Hepatocyte (in vitro differentiated cells): ENCODE measurements at places on chromosomes 12 and 14. TPM values are rescaled to one million over a fixed set of nuclear protein-coding genes. Genes with fewer than 3 reads are reported as not detected.

DNA sequence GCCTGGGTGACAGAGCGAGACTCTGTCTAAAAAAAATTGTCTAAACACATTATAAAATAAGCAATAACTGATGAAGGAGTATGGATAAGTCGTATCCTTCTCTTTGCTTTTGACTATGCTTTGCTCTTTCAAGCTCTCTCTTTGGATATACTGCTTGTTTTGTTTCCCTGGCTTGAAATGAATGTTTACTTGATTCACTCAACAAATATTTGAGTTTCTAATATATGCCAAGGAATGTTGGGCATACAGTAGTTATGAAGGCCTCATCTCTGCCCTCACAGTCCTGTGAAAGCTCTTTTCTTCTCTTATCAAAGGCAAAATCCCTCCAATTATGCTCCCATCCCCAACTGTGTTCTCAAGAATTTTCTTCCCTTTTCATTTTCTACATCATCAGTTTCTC, 123.5 kb downstream of the PTPRR start:
- no peak overlapping the region for H3K4me3 ChIP-seq
- no peaks in the 10 kb centered on the region for H3K36me3 ChIP-seq
- H3K27me3 ChIP-seq = no peaks in the 10 kb centered on the region
- no peaks in the 10 kb centered on the region for H3K4me1 ChIP-seq

DNA sequence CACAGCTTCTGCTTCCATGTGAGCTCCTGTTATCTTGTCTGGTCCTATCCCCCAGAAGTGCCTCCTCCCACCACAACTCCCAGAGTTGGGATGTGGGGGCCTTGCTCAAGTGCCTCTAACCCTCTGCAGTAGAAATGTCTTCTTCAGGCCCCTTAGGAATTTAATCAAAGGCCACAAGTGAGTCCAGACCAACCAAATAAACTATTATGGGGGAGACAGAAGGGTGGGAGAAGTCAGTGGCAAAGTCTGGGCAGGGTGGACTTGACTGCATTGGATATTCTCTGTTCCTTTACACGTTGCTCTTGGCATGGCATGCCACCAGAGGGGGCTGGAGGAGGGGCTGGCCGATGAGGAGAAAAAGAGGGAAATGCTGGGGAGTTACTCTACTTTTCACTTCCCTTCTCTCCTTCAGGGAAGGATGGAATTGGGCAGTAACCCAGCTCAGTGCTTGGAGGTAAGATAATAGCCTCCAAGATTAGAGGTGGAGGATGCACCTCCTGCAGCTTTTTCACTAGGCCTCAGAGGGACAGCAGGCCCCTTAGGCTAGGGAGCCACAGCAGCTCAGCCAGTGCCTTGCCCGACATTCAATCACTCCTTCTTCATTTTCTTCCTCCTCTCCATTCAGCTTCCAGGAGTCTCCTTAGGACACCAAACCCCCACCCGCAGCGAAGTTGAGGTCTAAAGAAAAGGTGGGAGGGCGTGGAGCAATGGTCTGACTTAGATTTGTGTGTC, 1.2 kb upstream of the AP1G2 start:
- H3K4me1 ChIP-seq = peaks cover 16% of the 10 kb centered on the region
- no peak overlapping the region for H3K4me3 ChIP-seq
- peaks cover 7% of the 10 kb centered on the region for H3K27me3 ChIP-seq
- DNase-seq = no peak
- H3K36me3 ChIP-seq = no peaks in the 10 kb centered on the region
- peak overlapping the region; percentile 92 for H3K27ac ChIP-seq

The DLGAP5 gene
- total RNA-seq = 10.0 and 10.8 TPM in 2 replicates

- peaks cover 24% of the 10 kb centered on the region for H3K4me1 ChIP-seq
- no peaks in the 10 kb centered on the region for H3K27me3 ChIP-seq
- H3K36me3 ChIP-seq = peaks cover 4% of the 10 kb centered on the region
- H3K4me3 ChIP-seq = no peak overlapping the region
Measured at GRCh38 chr14:73723406-73723796, 9.2 kb upstream of the PNMA1 start.

DNA sequence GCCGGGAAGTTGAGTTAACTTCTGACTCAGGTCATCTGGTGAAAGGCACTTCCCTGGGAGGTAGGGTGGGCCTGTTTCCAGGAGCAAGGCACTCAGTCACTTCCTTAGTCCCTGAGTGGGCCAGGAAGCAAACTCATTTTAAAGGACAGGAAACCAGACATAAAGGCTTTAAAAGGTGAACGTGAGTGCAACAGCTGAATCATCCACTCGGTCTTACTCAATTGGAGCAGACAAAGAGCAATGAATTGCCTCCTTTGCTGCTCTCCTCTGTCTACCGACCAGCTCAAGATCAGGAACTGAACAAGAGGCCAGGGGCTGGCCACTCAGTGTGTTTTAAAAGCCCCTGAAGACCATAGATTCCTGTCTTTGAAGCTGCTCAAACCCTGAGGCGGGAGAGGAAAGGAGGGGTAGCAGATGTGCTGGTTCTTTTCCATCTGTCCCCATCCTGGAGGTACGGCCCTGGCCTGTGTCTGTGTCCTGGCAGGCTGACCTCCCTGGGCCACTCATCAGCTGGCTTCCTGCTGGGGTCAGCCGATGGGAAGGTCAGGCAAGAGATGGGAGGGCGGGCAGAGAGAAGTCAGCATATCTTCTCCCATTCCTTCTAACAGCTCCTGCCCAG, 148.9 kb downstream of the PPM1H start:
- no peak overlapping the region for H3K4me3 ChIP-seq
- H3K4me1 ChIP-seq = peaks cover 15% of the 10 kb centered on the region
- peak overlapping the region; percentile 74 for H3K27ac ChIP-seq
- DNase-seq = peak; percentile 58
- H3K27me3 ChIP-seq = no peaks in the 10 kb centered on the region

DNA sequence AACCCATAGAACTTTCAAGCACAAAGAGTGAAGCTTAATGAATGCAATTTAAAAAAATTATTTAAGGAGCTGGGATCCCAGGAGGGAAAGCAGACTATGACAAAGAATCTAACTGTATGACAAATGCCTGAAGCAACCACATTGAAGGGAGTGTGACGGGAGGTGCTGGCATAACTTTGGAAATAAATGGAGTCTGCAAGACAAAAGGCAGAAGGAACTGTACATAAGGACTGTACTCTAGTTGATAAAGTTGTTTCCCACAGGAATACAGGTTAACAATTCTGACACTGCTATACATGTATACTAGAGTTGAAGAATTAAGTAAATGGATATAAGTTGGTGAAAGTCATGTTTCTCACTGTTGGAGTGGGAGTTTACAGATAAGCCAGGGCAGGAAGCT, 41.2 kb upstream of the WSCD2 start:
- H3K4me3 ChIP-seq = no peak overlapping the region
- H3K27me3 ChIP-seq = no peaks in the 10 kb centered on the region
- no peaks in the 10 kb centered on the region for H3K36me3 ChIP-seq
- DNase-seq = no peak

The TMEM117 gene
- 45.4 and 47.1 TPM in 2 replicates for total RNA-seq

- peak overlapping the region; percentile 40 for H3K27ac ChIP-seq
- no peak overlapping the region for H3K4me3 ChIP-seq
- peak; percentile 27 for DNase-seq
- no peaks in the 10 kb centered on the region for H3K36me3 ChIP-seq
- H3K4me1 ChIP-seq = peaks cover 10% of the 10 kb centered on the region
Measured at GRCh38 chr12:4133636-4134447, 139.7 kb upstream of the CCND2 start.

GRCh38 chr12:88870000-88870737, 289.9 kb upstream of the KITLG start:
- DNase-seq = no peak
- no peaks in the 10 kb centered on the region for H3K27me3 ChIP-seq
- H3K36me3 ChIP-seq = no peaks in the 10 kb centered on the region
- H3K4me1 ChIP-seq = no peaks in the 10 kb centered on the region
- H3K4me3 ChIP-seq = no peak overlapping the region

DNA sequence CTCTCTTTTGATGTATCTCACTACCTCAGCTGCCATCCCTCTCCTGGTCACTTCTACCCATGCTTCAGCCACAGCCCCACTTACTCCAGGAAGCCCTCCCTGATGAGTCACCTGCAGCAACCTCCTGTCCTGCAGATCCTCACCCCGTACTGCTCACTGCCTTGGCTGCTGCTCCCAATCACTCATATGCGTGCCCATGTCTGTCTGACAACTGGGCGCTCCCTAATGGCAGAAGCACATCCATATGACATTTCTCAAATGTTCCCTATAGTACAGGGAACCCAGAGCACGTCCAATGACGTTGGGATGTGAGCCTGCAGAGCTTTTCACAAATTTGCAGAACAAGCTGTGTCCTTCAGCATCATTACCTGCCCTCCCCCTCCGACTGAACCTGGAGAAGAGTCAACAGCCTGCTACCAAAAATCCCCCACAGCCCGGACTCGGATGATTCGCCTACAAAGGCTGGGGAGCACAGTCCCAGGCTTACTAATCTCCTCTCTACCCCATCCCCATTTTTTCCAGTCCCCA, 90.0 kb downstream of the SINHCAF start:
- no peaks in the 10 kb centered on the region for H3K36me3 ChIP-seq
- peak overlapping the region; percentile 38 for H3K27ac ChIP-seq
- no peak for DNase-seq
- no peaks in the 10 kb centered on the region for H3K27me3 ChIP-seq
- no peak overlapping the region for H3K4me3 ChIP-seq

DNA sequence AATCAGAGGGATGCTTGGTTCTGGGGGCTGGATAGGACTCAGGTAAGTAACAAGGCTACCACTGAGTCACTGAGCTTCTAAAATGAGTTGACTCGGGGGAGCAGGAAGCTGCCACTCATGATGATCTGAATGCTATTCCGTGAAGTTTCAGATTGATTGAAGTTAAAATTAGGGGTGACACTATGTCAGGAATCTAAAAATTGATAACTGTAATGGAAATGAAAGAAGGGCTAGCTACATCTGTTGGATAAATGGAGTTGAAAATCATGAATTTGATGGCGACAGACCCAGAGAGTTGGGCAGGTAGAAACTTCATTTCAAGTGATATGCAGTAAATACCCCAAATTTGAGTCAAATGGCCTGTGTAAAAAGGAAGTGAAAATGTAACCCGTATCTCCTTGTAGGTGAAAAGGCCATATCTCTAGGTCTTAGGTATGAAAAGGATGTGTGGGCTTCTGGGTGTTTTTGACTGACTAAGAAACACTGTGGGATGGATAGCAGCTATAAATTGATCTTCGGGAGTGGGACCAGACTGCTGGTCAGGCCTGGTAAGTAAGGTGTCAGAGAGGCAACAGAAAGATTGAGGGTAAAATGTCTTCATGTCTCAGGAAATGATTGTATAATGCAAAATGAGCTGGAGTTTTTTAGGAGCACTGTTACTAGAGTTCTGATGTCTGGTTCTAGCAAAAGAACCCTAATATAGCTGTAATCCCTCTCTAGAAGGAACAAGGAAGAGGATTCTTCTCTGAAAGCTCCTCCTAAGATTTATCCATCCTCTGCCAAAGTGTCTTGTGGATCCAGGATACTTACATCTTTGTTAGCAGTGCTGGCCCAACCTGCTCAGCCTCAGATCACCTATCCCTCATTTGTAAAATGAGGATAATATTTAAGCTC, 57.3 kb downstream of the DAD1 start:
- no peak overlapping the region for H3K27ac ChIP-seq
- DNase-seq = no peak
- H3K27me3 ChIP-seq = no peaks in the 10 kb centered on the region
- H3K36me3 ChIP-seq = no peaks in the 10 kb centered on the region
